ENCODE measurements at places on chromosomes 16 and 17. TPM values are rescaled to one million over a fixed set of nuclear protein-coding genes. Genes with fewer than 3 reads are reported as not detected.

KRT33B gene
- not detected for total RNA-seq

TVP23A gene
- not detected for total RNA-seq

ABCA10 gene
- total RNA-seq: 0.75 TPM

MYADML2 gene
- not detected for total RNA-seq

PPP1R27 gene
- total RNA-seq: not detected

EZH1 gene
- total RNA-seq: 14.7 TPM
